ENCODE measurements at places on chromosomes 2 and 18.

- DNase-seq = no peak
Measured at GRCh38 chr18:47747260-47747795, 183.1 kb downstream of the SMAD2 start.

DNA sequence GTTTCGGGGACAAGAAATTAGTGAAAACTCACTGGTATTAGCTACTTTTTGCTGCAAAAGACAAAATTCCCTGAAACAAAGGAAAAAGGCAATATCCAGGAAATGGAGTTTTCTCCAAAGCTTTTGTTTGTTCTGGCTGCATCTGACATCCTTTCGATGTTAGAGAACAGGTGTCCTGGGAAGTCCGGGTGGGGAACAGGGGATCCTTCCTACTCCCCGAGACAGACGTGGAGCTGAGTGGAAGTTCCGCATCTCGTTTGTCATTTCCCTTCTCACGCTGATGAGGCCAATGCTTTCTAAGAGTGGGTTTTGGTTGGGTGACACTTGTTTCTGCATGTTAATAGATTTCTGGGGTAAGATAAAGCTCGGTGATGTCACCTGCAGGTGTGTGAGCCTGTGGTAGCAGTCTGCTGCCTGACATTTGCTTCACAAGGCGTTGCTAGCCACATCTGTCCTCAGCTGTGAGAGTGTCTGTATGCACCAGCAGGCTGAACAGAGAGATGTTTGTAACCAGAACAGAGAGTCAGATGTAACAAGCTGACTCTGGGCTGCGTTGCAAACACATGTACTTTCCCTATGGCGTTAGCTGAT lies 125.9 kb downstream of the ACOXL start:
- no peak for DNase-seq

DNA sequence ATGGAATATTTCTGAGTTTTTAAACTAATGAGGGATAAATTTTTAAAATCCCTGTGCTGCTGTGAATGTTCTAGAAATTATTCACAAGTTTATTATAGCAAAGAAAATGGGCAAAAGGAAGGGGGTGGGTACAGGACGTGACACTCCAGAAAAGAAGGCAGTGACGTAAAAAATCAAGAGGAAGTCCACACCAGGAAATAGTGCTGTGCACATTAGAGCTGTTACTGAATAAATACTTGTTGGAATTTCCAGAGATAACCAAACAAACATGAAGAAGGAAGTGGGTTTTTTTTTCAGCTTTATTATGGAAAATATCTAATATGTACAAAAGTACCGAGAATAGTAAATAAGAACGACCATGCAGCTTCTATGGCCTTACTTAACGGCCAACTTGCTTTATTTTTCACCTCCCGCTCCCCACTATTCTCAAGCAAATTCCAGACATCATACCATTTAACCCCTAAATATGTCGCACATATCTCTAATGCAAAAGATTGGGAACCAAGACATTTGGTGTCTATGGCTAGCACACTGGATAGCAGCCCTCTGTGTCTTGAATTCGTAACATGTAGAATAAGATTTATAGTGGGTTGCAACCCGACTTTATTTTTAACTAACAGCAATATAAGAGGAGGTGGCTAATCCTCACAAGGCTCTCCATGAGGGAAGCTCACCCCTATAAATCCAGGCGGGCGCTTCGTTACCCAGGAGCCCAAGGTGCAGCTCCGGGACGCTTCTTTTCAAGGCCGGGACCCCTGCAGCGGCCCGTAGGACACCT lies 580 bp upstream of the NDUFV2 start:
- peak; percentile 66 for DNase-seq

DNA sequence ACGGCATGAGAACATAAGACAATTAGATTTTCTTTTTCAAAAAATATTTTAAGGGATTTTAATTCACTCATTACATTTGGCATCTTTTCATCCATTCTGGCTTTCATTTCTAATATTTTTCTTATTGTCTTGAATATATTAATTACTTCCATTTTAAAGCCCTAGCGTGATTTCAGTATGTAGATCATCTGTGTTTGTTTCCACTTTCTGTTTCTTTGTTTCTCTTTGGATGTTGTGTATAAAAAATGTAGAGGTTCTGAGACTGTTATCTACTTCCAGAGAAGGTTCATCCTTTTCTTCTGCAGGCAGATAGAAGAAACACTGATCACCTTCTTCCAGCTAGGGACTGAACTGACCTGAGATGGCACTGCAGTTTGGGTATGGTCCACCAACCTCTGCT lies 664.4 kb upstream of the SLC39A10 start:
- no peak for DNase-seq

DNA sequence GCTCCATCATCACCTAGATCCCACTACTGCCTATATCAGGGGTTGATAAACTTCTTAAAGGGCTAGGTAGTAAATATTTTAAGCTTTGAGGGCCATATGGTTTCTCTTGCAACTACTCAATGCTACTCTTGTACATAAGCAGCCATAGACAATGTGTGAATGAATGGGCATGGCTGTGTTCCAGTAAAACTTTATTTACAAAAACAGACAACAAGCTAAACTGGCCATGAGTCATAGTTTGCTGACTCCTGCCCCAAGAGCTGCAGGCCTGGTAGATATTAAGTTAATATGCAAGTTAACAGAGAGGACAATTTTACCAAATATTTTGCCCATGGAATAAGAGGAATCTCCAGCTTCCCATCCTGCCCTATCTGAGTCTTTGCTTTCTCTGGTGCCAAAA lies 29.8 kb upstream of the MYO3B start:
- peak; percentile 29 for DNase-seq

- DNase-seq = no peak
Measured at GRCh38 chr2:191614759-191615158, 63.2 kb upstream of the NABP1 start.

DNA sequence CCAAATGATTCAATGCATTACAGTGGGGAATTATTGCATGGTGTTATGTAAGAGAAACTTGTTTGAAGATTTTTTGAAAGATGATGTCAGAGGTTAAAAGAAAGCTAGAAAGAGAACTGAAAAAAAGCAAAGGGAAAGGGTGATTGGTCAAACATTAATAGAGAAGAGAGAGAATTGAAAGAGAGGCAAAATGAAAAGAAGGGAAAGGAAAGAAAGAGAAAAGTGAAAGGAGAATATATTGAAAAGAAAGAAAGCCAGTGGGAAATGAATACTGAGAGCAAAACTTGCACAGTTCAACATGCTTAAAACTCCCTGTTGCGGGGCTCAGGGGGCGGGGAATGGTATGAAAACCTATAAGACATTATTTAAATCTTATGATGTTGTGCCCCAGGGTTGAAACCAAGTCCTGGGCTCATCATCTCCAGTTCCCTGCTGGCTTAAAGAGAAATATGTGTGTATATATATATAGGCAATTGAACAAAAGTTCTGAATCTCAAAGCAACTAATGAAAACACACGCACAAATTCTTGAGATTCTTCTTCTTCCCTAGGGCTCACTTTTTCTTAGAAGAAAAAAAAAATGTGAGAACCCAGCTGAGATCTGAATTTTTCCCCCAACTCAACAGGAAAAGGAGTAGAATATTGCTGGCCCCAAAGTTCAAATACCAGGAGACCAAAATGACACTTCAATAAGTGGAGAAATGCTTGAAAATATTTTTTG lies 2045.9 kb upstream of the CELF4 start:
- no peak for DNase-seq

DNA sequence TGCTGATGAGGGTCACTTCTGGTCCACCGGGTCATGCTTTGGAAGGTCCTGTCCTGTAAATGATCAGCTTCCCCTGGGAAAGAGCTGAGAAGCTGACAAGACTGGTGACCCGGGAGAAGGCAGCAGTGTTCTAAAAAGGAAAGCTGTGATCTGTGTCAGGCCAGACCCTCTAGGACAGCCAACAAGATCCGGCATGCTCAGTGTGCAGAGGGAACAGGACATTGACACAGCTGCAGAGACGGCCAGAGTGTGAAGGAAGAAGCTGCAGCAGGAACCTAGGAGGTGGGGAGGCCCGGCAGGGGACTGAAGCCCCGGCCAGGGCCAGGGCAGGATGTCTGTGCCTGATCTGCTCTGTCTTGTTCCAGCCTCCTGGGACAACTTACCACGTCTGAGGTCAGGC lies 372.7 kb upstream of the ID2 start:
- no peak for DNase-seq

DNA sequence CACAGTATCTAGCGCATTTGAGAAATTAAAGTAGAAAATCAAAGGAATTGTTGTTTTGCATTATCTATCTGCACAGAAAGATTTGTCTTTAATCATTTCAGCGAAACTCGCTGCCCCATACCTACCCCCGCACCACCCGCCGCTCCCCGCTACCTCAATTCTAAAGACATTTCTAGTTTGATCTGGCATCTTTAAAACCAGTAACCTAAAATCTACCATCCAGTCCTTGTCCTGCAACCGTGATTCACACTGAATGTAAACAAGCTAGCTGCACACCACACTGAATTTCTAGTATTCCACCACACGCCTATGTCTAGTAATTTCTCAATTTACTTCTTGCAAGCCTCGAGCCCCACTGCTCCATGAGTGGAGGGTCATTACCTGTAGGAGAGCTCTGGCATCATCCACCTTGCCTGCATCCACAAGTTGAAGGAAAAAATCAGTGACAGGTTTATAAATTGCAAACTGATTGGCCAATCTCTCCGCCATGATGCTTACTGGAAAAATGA lies 60.1 kb downstream of the ABCG8 start:
- no peak for DNase-seq

- DNase-seq = no peak
Measured at GRCh38 chr2:223586261-223586660, 15.9 kb downstream of the SCG2 start.

DNA sequence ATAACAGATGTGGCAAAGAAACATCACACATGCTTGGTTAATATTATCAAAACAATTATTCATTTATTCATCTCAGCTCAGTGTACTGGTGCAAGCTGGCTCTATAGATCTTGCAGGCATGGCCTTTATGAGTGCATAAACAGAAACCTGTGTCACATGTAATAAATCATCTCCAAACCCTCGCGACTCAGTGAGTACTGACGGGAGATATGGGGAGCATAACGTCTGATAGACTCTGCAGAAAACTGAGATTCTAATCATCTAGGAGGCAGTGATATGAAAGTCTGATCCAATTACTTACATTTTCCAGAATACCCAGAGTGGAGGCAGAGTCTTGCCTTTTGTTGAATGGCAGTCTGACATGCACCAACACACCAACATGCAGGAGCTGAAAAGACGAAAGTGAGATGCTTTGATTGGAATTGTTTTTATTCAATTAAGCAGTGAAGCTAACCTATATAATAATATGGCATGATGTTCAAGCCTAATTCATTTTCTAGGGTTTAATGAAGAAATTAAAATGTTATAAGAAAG lies 416.8 kb downstream of the RNF144A start:
- DNase-seq = no peak

DNA sequence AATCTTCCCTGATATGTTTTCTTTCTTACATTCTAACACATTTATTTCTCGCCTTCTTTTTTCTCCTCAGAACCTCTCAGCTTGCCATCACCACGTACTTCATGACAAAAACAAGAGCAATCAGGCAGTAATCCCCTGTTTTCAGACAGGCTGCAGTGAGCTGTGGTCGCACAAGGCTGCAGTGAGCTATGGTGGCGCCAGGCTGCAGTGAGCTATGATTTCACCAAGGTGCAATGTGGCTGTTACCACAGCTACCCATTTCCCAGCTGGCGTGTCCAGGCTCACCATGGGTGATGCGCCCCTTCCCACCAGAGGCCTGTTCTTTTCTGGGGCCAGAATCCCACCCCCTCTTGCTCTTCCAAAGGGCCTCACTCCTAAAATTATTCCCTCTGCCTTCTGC lies 25.8 kb downstream of the TCF23 start:
- peak; percentile 7 for DNase-seq

- no peak for DNase-seq
Measured at GRCh38 chr2:45804987-45805755, 153.7 kb downstream of the PRKCE start.

DNA sequence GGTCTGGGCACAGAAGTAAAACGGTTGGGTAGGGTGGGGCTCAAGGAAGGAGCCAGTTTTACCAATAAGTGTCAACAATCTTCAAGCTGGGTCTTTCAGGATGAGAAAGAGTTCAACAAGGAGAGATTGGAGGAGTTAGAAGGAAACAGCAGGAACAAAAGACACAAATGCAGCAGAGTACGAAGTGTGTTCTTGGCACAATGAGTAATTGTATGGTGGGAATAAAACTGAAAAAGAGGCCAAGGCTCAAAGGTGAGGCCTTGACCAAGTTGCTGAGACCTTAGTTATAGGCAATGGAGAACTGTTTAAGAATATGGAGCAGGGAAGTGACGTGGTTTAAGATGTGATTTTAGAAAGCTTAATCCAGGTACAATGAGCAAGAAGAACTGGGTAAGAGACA lies 230.3 kb downstream of the PDE11A start:
- no peak for DNase-seq

GRCh38 chr2:183927406-183928325 lies 670.7 kb upstream of the ZNF804A start:
- peak; percentile 8 for DNase-seq

GRCh38 chr2:231191896-231192872 lies 6.2 kb upstream of the ARMC9 start:
- peak; percentile 50 for DNase-seq

GRCh38 chr2:60324536-60324935 lies 228.9 kb downstream of the BCL11A start:
- DNase-seq = no peak

DNA sequence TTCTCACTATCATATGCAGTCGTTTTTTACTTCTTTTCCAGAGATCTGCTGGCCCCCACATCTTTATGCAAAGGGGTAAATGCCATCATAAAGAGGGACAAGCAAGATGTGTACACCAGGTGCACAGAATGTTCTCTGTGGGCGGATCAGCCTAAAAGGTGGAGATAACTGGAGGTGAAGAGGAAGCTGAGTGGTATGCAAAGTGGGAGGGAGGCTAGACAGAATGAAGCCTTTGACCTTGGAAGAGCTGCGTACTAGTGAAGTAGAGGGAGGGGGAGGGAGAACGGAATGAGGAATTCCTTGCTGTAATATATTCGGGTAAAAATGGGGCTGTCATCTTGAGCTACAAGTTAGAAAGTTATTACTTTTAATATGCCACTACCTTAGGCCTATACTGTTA lies 287.5 kb upstream of the VRK2 start:
- no peak for DNase-seq

DNA sequence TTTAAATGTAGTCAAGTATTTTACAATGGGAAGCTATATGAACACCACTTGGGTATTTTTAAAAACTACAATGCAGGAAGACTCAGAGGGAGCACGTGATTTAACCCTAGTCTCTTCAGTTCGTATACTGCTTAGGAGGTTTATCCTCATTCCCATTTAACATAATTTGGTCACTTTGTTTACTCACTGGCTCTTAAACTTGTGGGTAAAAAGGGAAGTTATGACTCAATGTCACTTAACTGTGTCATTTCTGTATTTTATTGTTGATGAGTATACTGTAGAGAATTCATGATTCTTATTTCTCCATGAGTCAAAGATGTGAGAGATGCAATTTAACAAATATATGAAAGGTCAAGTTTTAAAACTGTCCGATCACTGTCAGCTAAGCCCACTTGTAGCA lies 48.2 kb downstream of the SLC66A3 start:
- DNase-seq = peak; percentile 88

- DNase-seq = peak; percentile 78
Measured at GRCh38 chr18:9673296-9674251, 34.5 kb upstream of the RAB31 start.
